Sigmoid colon (tissue), 7 donors: ENCODE measurements at places on chromosomes 11 and 22. TPM values are rescaled to one million over a fixed set of nuclear protein-coding genes. Genes with fewer than 3 reads are reported as not detected.
A peak's percentile ranks its signal among the peaks of the same experiment; 100 is the strongest.

DNA sequence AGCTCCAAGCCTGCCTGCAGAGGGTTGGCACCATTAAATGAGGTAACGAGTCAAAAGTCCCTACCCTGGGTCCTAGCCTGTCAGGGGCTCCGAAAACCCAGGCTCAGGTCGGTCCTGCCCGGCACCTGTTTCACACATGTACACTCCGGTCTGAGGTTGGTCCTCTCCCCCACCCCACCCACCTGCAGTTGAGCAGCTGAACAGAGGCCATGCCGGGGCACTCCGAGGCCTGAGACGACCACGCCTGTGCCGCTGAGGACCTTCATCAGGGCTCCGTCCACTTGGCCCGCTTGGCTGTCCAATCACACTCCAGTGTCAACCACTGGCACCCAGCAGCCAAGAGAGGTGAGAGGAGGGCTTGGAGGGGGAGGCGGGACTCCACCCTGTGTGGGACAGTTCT lies 1.6 kb downstream of the TSSC4 start:
- no peak overlapping the region for H3K4me3 ChIP-seq
- H3K36me3 ChIP-seq, result peaks cover 47% of the 10 kb centered on the region
- no peaks in the 10 kb centered on the region for H3K27me3 ChIP-seq
- H3K4me1 ChIP-seq, result peaks cover 27% of the 10 kb centered on the region

Gene OR2AG1
- total RNA-seq, result not detected

GRCh38 chr11:110713449-110713776 lies 1.2 kb upstream of the ARHGAP20 start:
- no peak overlapping the region for H3K4me3 ChIP-seq
- H3K4me1 ChIP-seq, result peaks cover 24% of the 10 kb centered on the region
- no peaks in the 10 kb centered on the region for H3K36me3 ChIP-seq
- DNase-seq, result peak; percentile 72
- H3K27ac ChIP-seq, result no peak overlapping the region

DNA sequence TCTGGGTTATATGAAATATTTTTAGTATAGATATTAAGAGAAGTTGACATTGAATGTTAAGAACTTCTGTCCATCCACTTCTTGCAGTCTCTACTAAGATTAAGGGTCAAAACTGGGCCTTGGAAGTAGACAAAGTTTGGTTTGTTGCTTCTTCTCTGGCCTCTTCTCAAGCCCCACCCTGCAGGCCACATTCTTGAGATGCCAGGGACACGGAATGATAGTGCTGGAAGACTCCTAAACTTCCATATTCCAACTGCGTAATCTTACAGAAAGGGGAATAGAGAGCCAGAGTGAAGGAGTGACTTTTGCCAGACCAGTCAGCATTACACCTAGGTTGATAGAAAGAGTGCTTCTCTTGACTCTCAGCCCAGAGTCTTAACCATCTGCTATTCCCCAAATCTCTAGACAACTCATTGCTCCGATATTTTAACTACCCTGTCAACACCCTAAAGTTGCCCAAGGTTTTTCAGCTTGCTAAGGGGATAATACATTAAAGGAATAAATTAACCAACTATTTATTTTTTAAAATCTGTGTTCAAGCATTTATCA lies 136.4 kb upstream of the SYN3 start:
- H3K36me3 ChIP-seq, result no peaks in the 10 kb centered on the region
- no peak overlapping the region for H3K4me3 ChIP-seq
- DNase-seq, result no peak
- H3K27me3 ChIP-seq, result no peaks in the 10 kb centered on the region
- H3K27ac ChIP-seq, result no peak overlapping the region
- H3K4me1 ChIP-seq, result no peaks in the 10 kb centered on the region

Gene TEX54
- not detected for total RNA-seq

Gene C11orf42
- total RNA-seq, result not detected

DNA sequence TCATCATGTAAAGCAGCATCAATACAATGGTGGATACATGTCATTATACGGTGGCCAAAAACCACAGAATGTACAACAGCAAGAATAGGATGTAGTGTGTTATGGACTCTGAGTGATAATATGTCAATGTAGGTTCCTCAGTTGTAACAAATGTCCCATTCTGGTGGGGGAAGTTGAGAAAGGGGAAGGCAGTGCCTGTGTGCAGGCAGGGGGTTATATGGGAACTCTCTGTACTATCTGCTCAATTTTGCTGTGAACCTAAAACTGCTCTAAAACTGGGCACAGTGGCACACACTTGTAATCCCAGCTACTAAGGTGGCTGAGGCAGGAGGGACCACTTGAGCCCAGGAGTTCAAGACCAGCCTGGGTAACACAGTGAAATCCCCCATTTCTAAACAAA lies 5.9 kb downstream of the CHKA start:
- peak; percentile 60 for DNase-seq
- no peak overlapping the region for H3K4me3 ChIP-seq
- no peak overlapping the region for H3K27ac ChIP-seq
- no peaks in the 10 kb centered on the region for H3K27me3 ChIP-seq
- H3K4me1 ChIP-seq, result peaks cover 39% of the 10 kb centered on the region

- H3K27ac ChIP-seq, result no peak overlapping the region
- H3K4me3 ChIP-seq, result no peak overlapping the region
- no peak for DNase-seq
- H3K4me1 ChIP-seq, result no peaks in the 10 kb centered on the region
- no peaks in the 10 kb centered on the region for H3K27me3 ChIP-seq
- H3K36me3 ChIP-seq, result no peaks in the 10 kb centered on the region
Observed at GRCh38 chr11:123841174-123841573, 35.0 kb upstream of the OR6M1 start.

DNA sequence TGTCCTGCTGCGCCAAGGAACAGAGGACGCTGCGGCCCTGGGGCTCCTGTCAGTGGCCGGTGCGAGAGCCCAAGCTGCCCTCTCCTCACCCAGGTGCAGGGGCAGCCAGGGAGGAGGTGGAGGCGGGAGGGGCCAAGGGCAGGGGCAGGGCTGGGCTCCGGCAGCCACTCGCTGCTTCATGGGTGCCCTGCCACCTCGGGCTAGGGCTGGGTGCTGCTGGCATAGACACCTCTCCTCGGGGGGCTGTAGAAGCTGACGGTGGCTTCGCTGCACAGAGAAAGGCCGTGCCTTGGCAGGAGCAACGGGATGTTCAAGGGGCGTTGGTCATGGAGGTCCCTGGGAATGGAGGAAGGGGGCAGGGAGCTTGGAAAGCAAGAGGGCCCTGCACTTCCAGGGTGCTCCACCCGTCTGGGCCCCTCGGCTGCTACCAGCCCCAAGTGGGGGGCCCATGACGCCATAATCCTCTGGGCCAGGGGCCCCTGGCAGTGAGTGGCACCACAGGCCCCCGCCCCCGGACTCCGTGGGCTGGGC lies 1.6 kb upstream of the TBX1 start:
- no peak for DNase-seq
- H3K27ac ChIP-seq, result no peak overlapping the region
- no peak overlapping the region for H3K4me3 ChIP-seq
- peaks cover 45% of the 10 kb centered on the region for H3K4me1 ChIP-seq
- H3K27me3 ChIP-seq, result peaks cover 91% of the 10 kb centered on the region
- H3K36me3 ChIP-seq, result no peaks in the 10 kb centered on the region

Gene P4HA3
- total RNA-seq, result 11.9 TPM

DNA sequence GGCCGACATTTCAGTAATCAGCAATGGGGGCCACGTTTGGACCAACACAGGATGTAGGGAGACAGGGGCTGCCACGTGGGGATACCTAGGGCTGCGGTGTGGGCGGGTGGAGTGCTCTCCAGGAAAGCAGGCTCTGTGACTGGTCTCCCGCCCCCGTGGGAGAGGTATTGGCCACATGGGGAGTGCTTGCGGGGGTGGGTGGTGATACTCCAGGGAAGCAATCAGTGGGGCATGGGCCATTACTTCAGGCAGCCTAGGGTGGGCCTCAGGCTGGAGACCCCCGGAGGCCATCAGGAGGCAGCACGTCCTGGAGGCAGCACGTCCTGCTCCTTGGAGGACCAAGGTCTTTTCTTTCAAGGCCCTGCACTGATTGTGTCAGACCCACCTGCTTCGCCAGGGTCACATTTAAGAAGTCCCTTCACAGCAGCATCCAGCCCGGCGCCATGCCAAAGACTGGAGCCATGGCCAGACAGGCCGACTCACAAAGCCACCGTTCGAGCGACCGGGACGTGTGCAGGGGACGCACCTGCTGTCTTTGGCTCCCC lies 3.0 kb upstream of the MUC2 start:
- H3K4me1 ChIP-seq, result no peaks in the 10 kb centered on the region
- H3K36me3 ChIP-seq, result no peaks in the 10 kb centered on the region
- no peaks in the 10 kb centered on the region for H3K27me3 ChIP-seq

DNA sequence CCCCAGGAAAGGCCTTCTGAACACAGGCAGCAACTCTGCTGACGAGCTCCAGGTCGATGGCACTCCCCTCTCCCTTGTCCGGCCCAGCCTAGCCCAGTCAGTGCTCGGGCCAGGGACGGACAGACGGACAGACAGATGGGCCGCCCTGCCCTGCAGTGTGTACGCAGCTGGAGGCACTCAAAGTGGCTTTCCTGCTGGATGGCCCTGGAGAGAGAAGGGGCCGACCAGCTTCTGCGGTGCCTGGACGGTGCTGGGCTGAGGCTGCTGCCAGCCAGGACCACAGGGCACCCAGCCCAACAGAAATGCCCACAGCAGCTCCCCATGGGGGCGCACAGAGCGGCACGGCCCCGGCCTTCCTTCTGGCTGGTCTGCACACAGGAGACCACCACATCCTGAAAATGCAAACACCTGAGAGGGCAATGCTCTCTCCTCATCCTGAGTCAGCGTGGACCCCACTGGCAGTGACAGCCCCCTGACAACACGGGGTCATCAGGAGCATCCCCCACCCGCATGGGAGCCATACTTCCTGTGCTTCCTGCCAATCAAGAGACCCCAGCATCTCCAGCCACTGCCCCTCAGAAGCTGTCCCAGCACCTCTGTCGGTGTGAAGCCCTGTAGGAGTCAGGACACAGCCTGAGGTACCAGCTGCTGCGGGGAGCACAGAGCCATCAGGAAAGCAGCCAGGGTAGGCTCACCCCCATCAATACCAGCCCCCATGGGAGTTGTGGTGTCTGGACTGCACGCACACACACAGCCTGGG lies 692 bp upstream of the MOB2 start:
- H3K27ac ChIP-seq, result peak overlapping the region; percentile 92
- H3K4me3 ChIP-seq, result peak overlapping the region; percentile 52
- peak; percentile 74 for DNase-seq
- no peaks in the 10 kb centered on the region for H3K4me1 ChIP-seq
- no peaks in the 10 kb centered on the region for H3K36me3 ChIP-seq
- no peaks in the 10 kb centered on the region for H3K27me3 ChIP-seq

Gene PARVB
- total RNA-seq, result 21.0 TPM

Gene HMGXB4
- 16.4 TPM for total RNA-seq

- no peaks in the 10 kb centered on the region for H3K36me3 ChIP-seq
- no peaks in the 10 kb centered on the region for H3K27me3 ChIP-seq
- H3K4me1 ChIP-seq, result no peaks in the 10 kb centered on the region
- no peak for DNase-seq
- no peak overlapping the region for H3K4me3 ChIP-seq
Observed at GRCh38 chr22:23622634-23623033, 9.5 kb downstream of the DRICH1 start.

GRCh38 chr11:65766535-65766934 lies 14.2 kb downstream of the AP5B1 start:
- H3K4me3 ChIP-seq, result no peak overlapping the region
- no peaks in the 10 kb centered on the region for H3K36me3 ChIP-seq
- H3K27ac ChIP-seq, result no peak overlapping the region
- DNase-seq, result no peak
- no peaks in the 10 kb centered on the region for H3K27me3 ChIP-seq

Gene BRD1
- total RNA-seq, result 38.3 TPM

Gene OR52E8
- total RNA-seq, result not detected

Gene RASGRP2
- 77.0 TPM for total RNA-seq

Gene APOA1
- not detected for total RNA-seq

DNA sequence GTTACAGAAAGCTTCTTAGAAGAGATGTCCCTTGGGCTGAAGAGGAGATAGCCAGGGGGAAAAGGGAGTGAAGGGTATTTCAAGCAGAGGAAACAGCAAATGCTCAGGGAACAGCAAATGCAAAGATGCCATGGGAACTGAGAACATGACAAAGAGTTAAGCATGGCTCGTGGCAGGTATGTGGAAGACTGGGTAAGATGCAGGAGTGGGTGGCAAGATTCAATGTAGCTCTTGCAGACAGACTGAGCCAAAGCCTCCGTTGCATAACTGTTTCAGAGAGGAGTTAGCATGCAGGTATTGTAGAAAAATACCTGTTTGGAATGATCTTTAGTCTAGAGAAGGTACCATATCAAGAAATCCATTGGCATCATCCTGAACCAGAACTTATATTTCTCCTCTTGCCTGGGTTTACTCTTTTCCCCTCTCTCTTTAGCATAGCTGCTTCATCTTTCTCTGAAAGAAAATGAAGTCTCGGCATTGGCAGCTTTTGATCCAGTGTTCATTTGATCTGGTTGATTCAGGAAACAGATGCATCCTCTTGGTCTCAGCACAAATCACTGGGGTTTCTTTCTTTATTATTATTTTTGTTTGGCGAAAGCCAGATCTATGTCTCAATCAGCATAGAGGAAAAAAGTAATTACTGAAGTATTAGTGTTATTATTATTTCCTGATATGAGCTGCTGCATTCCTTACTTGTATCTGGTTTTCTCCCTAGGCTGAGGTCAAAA lies 41.7 kb upstream of the NUP160 start:
- no peaks in the 10 kb centered on the region for H3K27me3 ChIP-seq
- no peaks in the 10 kb centered on the region for H3K4me1 ChIP-seq
- no peak overlapping the region for H3K4me3 ChIP-seq

DNA sequence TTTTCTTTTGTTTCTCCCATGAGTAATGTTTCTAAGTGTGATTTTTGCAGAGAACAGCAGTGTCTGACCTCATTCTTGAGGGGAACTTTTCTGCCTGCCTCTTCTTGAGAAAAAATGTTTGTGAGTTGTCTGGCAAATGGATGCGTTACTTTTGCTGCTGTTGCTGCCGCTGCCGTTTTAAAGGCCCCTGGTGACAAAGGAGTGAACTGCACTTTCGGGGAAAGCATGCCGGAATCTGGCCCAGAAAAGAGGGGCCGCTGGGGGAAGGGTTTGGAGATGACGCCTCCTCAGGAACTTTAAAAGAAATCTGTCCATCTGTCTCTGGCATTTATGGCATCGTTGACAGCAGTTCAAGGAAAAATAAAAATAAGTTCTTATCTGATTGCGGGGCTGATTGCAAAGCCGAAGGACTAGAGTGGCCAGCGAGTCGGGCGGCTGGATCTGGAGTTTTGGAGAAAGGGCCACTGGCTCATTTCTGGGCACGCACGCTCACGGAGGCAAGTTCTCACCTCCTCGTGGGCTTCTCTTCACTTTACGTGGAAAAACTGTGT lies 16.5 kb downstream of the ZBTB16 start:
- peaks cover 100% of the 10 kb centered on the region for H3K4me1 ChIP-seq
- peaks cover 28% of the 10 kb centered on the region for H3K36me3 ChIP-seq

GRCh38 chr11:131370090-131370751 lies at the start of gene NTM:
Gene NTM, plus strand, starts transcription at chr11:131370615.
- peak within 1 kb of the TSS; percentile 22 for H3K4me3 ChIP-seq
- H3K27ac ChIP-seq, result no peak within 1 kb of the TSS
- peak; percentile 77 for DNase-seq
- H3K27me3 ChIP-seq, result no peaks in the 10 kb centered on the region
- H3K36me3 ChIP-seq, result no peaks in the 10 kb centered on the region
- H3K4me1 ChIP-seq, result peaks cover 13% of the 10 kb centered on the region

- H3K27me3 ChIP-seq, result no peaks in the 10 kb centered on the region
- DNase-seq, result no peak
- H3K36me3 ChIP-seq, result no peaks in the 10 kb centered on the region
- peak overlapping the region; percentile 38 for H3K27ac ChIP-seq
- no peak overlapping the region for H3K4me3 ChIP-seq
- H3K4me1 ChIP-seq, result peaks cover 5% of the 10 kb centered on the region
Observed at GRCh38 chr22:27019827-27020226, 362.4 kb downstream of the MIAT start.

- no peak overlapping the region for H3K4me3 ChIP-seq
- peak overlapping the region; percentile 65 for H3K27ac ChIP-seq
- H3K4me1 ChIP-seq, result no peaks in the 10 kb centered on the region
- no peaks in the 10 kb centered on the region for H3K27me3 ChIP-seq
Observed at GRCh38 chr11:34274712-34275398, 83.0 kb downstream of the ABTB2 start.

Gene DNAJB7
- total RNA-seq, result not detected
